ENCODE measurements at places on chromosomes 3 and 15. TPM values are rescaled to one million over a fixed set of nuclear protein-coding genes. Genes with fewer than 3 reads are reported as not detected.

TERC gene
- 12.4 TPM for total RNA-seq

GLDN gene
- total RNA-seq = 0.18 TPM

GRAMD2A gene
- 4.0 TPM for total RNA-seq

SCN11A gene
- total RNA-seq = 1.6 TPM

REC114 gene
- total RNA-seq = not detected

PIGZ gene
- 6.0 TPM for total RNA-seq

C3orf85 gene
- not detected for total RNA-seq

DNA sequence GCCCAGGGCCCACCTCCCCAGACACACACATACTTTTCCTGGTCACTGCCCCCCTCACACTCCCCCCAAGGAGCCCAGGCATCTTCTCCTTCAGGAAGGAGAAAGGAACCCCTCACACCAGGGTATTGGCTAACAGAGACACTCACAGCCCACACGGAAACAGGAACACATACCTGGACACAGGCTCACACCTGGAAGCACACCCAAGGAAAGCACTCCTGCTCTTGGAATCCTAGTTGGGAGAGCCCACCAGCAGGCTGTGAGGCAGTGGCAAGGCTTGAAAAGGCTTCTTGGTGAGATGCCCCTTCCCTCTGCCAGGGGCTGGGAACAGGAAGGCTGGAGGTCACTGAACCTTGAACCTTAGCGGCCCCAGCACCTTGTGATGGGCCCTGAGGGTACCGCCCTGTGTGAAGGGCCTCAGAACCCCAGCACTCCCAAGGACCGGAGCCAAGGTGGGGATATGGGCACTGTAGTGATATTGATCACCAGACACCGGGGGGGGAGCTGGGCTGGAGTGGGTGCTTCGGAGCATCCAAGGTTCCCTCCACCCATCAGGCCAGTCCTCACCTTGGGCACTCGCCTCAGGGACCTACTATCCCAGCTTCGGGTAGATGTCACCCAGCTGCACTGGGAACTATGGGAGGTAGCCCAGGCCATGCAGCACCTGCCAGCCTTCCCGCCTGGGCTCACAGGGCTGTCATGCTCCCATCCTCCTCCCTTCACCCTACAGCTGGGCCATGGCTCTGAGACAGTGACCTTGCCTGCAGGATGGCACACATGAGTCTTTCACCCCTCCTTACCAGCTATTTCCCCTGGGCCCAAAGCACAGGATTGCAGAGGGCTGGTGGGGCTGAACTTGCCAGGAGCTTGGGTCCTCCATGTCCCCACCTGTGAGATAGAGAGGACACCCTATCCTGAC, 16.4 kb downstream of the MYL3 start:
- H3K27ac ChIP-seq = no peak overlapping the region
- peaks cover 4% of the 10 kb centered on the region for H3K4me1 ChIP-seq
- no peaks in the 10 kb centered on the region for H3K27me3 ChIP-seq
- peaks cover under 1% of the 10 kb centered on the region for H3K36me3 ChIP-seq
- no peak overlapping the region for H3K4me3 ChIP-seq

- peaks cover 3% of the 10 kb centered on the region for H3K36me3 ChIP-seq
- H3K4me1 ChIP-seq = peaks cover 29% of the 10 kb centered on the region
Observed at GRCh38 chr15:22961762-22962161, 18.4 kb downstream of the CYFIP1 start.

- no peaks in the 10 kb centered on the region for H3K36me3 ChIP-seq
- H3K4me3 ChIP-seq = no peak overlapping the region
- DNase-seq = no peak
- H3K4me1 ChIP-seq = peaks cover 4% of the 10 kb centered on the region
- H3K27me3 ChIP-seq = peaks cover 36% of the 10 kb centered on the region
Observed at GRCh38 chr3:44067431-44067830, 174.3 kb upstream of the TOPAZ1 start.

DNA sequence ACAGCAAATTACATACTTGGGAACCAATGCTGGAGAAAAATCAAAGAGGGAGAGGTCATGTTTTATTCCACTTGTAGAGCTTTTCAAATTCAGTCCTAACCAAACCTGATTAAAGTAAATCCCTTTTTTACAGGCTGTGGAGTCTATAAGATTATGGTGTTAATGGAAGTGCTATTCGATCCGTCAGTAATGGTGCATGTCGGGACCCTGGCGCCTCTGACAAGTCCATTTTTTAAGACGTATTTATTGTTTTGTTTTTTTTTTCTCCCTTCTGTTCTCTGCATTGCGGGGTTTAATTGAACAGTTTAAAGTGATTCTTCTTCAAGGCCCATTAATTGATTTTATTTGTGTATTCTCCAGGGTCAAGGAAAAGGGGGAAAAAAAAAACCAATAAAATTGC, 725.9 kb downstream of the TUSC7 start:
- no peaks in the 10 kb centered on the region for H3K27me3 ChIP-seq
- H3K27ac ChIP-seq = no peak overlapping the region
- H3K4me3 ChIP-seq = no peak overlapping the region
- H3K4me1 ChIP-seq = peaks cover 13% of the 10 kb centered on the region

- H3K27ac ChIP-seq = no peak overlapping the region
Observed at GRCh38 chr15:73286311-73286710, 82.4 kb downstream of the HCN4 start.

DNA sequence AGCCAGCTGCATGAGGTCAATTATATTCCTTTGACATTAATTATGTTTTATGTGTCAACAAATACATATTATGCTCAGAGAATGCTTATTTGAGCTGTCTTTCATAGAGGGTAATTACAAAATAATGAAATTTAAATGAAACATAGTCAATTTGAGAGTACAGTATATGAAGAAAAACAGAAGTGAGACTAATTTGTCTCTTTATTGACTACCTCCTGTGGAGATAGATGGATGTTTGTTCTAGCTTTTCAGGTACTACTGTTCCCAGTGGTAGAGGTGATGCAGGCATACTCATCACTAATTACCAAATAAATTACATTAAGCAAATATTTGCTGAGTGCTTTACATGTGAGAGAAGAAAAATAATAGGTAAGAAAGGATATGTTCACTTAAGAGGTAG, 1129.6 kb downstream of the OTOL1 start:
- no peak overlapping the region for H3K27ac ChIP-seq
- no peak for DNase-seq
- no peaks in the 10 kb centered on the region for H3K27me3 ChIP-seq
- no peaks in the 10 kb centered on the region for H3K4me1 ChIP-seq
- no peak overlapping the region for H3K4me3 ChIP-seq

DNA sequence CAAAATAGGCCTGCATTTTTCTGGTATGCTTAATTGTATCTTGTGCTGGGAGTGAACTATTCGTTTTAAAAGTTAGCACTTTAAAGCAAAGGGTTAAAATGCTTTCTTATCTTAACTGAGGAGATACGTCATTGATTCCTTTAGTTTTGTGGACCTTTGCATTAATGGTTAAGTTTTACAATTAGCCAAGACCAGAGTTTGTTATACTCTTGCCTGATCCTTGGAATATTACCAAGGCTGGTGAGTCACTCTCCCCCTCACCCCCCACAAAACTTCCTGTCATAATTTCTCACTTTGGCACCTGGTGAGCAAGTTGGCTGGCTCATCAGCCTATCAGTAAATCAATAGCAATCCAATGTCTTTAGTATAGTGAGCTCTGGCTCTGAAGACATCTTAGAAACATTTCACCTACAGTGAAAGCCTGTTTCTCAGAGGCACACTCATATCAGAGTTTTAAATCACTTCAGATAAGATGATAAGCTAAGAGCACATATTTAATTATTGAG, 26.7 kb downstream of the SLC2A2 start:
- peaks cover 59% of the 10 kb centered on the region for H3K4me1 ChIP-seq
- H3K4me3 ChIP-seq = no peak overlapping the region
- DNase-seq = no peak
- H3K27ac ChIP-seq = peak overlapping the region; percentile 87
- H3K36me3 ChIP-seq = no peaks in the 10 kb centered on the region

DNA sequence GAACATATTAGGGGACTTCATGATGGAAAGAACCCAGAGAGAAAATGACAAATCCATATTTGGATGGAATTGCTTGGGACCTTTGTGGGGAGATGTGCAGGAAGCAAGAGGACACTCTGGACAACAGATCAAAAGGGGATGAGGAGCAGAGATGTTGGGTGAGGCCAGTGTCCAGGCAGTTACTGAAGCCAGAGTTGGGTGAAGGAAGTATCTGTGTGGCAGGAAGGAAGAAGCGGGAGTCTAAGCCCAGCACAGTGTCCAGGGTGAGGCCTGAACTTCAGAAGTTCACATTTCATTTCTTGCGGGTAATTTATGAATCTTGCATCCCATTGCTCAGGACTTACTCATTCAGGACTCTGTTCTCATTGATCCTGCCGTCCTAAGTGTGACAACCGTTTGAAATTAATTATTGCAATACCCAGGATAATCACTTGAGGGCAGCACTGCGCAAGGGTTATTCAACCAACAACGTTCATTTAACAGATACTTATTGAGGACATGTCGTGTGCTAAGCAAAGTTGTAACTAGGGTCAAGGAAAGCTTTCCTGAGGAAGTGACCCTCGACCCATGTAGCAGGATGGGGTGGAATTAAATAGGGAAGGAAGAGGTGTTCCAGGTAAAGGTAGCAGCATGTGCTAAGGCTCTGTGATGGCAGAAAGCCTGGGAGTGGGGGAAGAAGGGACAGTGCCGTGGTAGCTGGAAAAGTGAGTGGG, 61.3 kb upstream of the CMTM8 start:
- H3K27me3 ChIP-seq = no peaks in the 10 kb centered on the region
- peaks cover 11% of the 10 kb centered on the region for H3K4me1 ChIP-seq
- H3K4me3 ChIP-seq = no peak overlapping the region

GRCh38 chr15:62840526-62841268, 201.8 kb upstream of the TPM1 start:
- no peak overlapping the region for H3K27ac ChIP-seq
- no peak for DNase-seq
- peaks cover 26% of the 10 kb centered on the region for H3K36me3 ChIP-seq
- no peaks in the 10 kb centered on the region for H3K27me3 ChIP-seq

GRCh38 chr15:67232591-67232990, 21.9 kb downstream of the AAGAB start:
- no peaks in the 10 kb centered on the region for H3K4me1 ChIP-seq
- H3K27ac ChIP-seq = peak overlapping the region; percentile 35
- DNase-seq = no peak
- H3K27me3 ChIP-seq = no peaks in the 10 kb centered on the region
- peaks cover 28% of the 10 kb centered on the region for H3K36me3 ChIP-seq
- H3K4me3 ChIP-seq = no peak overlapping the region

- DNase-seq = no peak
- H3K36me3 ChIP-seq = no peaks in the 10 kb centered on the region
- no peak overlapping the region for H3K27ac ChIP-seq
- no peak overlapping the region for H3K4me3 ChIP-seq
- H3K4me1 ChIP-seq = peaks cover 4% of the 10 kb centered on the region
- H3K27me3 ChIP-seq = no peaks in the 10 kb centered on the region
Observed at GRCh38 chr3:188584958-188585689, 431.2 kb downstream of the LPP start.

DNA sequence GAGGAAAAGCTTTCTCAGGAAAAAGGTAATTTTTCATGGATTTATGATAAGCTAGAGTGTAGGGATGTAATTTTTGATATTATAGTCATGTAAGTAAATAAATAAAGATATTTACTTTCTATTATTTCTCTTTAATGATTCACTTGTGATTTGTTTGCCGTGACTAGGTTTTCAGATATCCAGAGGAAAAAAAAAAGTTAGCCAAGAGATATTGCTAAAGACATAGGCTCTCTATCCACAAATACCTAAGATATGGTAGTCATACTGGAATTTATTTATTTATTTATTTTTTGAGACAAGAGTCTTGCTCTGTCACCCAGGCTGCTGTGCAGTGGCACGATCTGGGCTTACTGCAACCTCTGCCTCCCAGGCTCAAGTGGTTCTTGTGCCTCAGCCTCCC, 59.9 kb downstream of the AP4E1 start:
- H3K4me1 ChIP-seq = no peaks in the 10 kb centered on the region
- H3K27ac ChIP-seq = no peak overlapping the region
- H3K4me3 ChIP-seq = no peak overlapping the region
- no peaks in the 10 kb centered on the region for H3K27me3 ChIP-seq

GRCh38 chr3:23232016-23232415, 28.9 kb downstream of the UBE2E2 start:
- no peaks in the 10 kb centered on the region for H3K4me1 ChIP-seq
- H3K27me3 ChIP-seq = no peaks in the 10 kb centered on the region
- H3K4me3 ChIP-seq = no peak overlapping the region
- H3K36me3 ChIP-seq = no peaks in the 10 kb centered on the region
- no peak overlapping the region for H3K27ac ChIP-seq
- DNase-seq = no peak

- H3K4me1 ChIP-seq = no peaks in the 10 kb centered on the region
- DNase-seq = no peak
- H3K4me3 ChIP-seq = no peak overlapping the region
- H3K27ac ChIP-seq = no peak overlapping the region
- H3K27me3 ChIP-seq = no peaks in the 10 kb centered on the region
Observed at GRCh38 chr15:49741712-49742111, 120.9 kb downstream of the DTWD1 start.

DNA sequence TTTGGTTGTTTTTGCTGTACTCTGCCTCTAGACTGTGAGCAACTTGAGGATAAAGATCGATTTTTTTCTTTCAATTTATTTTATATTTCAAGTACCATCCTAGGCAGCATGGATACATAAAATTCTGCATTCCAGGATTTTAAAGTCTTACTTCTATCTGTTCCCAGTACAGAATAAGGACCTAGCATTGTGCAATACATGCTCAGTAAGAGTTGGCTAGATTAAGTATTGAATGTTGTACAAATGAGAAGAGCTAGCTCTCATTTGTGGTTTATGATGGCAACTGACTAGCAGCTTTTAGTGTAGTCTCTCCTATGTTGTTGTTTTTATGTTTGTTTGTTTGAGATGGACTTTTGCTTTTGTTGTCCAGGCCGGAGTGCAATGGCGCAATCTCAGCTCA, 222.7 kb downstream of the TP63 start:
- H3K4me1 ChIP-seq = no peaks in the 10 kb centered on the region
- no peaks in the 10 kb centered on the region for H3K36me3 ChIP-seq
- H3K4me3 ChIP-seq = no peak overlapping the region

DNA sequence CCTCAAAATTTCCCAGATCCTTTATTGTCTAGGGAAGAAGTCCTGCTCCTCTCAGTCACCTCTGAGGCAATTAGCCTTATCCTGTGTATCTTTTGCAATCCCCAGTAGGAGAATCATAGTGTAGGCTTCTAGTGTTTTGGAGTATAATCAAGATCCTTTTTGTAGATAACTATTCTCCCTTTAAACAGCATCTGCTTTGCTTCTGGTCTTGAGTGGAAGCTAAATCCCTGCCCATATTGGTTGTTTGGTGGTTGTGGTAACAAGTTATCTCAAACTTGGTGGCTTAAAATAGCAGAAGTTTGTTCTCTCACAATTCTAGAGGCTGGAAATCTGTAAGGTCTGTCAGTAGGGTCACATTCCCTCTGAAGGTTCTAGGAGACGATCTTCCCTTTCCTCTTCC, 217.5 kb upstream of the RASGRP1 start:
- H3K27me3 ChIP-seq = peaks cover 8% of the 10 kb centered on the region
- DNase-seq = no peak
- H3K27ac ChIP-seq = no peak overlapping the region
- H3K4me1 ChIP-seq = peaks cover 2% of the 10 kb centered on the region
- H3K36me3 ChIP-seq = no peaks in the 10 kb centered on the region

GRCh38 chr3:167829071-167829470, 93.5 kb downstream of the SERPINI1 start:
- H3K4me3 ChIP-seq = no peak overlapping the region
- no peak for DNase-seq
- H3K36me3 ChIP-seq = no peaks in the 10 kb centered on the region
- H3K27ac ChIP-seq = no peak overlapping the region
- no peaks in the 10 kb centered on the region for H3K4me1 ChIP-seq
